ENCODE measurements at places on chromosomes 3 and 15.

DNA sequence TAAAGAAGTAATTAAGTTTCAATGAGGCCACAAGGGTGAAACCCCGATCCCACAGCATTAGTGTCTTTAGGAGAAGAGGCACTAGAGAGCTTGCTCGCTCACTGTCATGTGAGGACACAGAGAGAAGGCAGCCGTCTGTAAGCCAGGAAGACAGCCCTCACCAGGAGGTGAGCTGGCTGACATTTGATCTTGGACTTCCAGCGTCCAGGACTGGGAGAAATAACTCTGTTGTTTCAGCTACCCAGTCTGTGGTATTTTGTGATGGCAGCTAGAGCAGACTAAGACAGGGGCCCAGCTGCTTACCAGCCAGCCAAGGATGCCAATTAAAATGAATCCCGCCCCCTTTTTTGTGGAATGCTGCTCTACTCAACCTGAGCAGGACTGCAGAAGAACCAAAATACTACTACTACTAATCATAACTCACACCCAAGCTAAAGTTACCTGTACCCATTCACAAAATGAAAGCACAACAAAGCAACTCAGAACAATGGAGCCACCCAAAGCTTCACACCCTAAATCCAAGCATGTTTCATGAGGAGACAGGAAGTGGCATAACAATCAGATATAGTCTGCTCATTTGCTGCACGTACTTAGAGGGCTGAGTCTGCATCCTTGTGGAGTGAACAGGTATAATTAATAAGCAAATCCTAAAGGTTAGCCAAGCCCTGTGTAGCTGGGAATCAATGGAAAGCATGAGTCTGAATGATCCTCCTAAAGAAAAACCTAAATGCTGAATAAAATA is 35.6 kb upstream of the RHCG start:
- no peak for DNase-seq

DNA sequence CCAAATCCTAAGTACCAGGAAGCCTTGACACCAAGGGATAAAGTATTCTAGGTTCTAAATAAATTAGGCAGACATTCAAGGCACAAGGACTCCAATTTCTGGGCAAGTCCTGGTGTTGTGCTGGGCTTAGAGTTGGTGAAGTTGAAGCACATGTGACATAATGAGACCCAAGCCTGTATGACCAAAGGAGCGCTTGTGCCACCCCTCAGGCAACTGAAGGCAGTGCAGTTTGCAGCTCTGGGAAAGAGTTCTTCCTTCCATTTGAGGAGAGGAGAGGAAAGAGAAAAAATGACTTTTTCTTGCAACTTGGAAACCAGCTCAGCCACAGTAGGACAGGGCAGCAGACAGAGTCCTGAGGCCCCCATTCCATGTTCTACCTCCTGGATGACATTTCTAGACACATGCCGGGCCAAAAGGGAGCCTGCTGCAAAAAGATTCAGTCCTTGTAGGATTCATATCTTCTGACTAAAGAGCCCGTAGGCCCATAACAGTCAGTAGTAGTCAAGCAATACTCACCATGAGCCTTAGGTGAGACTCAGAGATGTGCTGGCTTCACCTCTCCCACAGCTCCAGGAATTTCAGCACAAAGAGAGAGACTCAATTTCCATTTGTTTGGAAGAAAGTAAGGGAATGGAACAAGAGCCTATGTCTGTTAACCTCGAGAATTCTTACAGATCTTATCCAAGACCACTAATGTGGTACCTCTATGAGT is 588.8 kb upstream of the BCHE start:
- DNase-seq: no peak

- no peak for DNase-seq
Observed at GRCh38 chr3:52253314-52254304, 8.1 kb downstream of the PPM1M start.

DNA sequence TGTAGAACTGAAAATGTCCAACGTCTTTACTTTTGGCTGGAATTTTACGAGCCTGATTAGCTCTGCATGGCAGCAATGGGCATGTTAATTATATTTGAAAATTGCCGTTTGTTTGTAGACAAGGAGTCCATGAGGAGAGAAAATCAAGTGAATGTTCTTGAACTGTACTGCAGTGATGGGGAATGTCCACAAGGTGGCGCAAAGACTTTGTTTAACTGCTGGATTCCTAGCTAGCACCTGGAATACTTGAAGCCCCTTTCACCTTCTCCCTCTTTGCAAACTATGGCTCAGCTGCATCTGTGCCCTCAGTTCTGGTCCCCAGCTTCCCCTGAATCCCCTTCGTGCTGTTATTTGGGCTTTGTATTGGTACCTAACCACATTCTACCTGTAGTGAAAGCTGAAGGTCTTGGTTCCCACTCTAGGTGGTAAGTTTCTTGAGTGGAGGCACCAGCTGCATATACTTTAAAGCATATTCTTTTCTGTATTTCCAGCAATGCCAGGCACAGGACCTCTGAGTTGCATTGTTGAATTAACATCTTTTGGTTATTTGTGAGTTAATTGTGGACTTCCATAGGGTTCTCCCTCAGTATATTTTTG is 25.3 kb downstream of the EXOG start:
- peak; percentile 66 for DNase-seq

GRCh38 chr3:145815707-145816413 is 345.1 kb downstream of the PLOD2 start:
- DNase-seq: no peak

- no peak for DNase-seq
Observed at GRCh38 chr15:25688166-25688565, 175.0 kb downstream of the ATP10A start.

DNA sequence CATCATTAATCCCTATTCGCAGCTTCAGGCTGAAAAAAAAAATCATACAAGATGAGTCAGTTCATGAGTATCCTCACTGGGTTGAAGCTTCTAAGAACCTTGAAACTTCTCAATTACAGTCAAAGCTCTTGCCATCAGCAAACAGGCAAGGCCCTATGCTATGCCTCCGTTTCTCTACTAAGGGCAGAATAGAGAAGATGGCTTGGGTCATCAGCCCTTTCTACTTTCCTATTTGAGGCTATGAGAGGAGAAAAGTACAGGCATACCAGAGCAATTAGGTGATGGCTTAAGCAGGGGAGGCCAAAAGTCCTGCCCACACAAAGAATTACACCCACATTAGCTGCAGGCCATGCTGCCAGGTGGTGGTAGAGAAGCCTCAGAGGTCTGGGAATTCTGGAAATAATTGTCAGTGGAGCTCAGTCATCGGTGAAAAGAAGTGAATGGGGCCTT is 89.0 kb downstream of the MRPL46 start:
- DNase-seq: peak; percentile 66

Measured in AG10803 (cell line).